HTR-8/SVneo (cell line): ENCODE measurements at places on chromosomes 3 and 15.

DNA sequence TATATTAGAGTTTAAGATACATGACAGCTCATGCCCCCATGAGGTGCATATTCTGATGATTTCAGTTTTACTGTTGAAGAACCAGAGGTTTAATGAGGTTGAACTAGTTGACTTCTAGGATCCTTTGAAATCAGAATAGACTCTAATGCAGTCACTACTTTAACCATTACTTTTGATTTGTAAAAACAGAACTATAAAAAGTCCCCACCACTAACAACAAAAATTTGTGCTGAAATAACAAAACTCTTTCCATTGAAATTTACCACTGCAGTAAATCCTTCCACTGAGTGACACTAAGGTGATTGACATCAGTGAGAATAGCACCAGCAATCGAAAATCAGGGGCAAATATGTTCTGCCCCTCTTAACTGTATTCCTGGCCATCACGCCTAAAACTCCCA, 214.1 kb downstream of the SHQ1 start:
- no peak for DNase-seq

- DNase-seq = no peak
Measured at GRCh38 chr3:78847203-78847602, 920.6 kb downstream of the ROBO1 start.

- no peak for DNase-seq
Measured at GRCh38 chr3:100114413-100115030, at the start of gene FILIP1L. FILIP1L (minus strand) TSS chr3:100114501.

DNA sequence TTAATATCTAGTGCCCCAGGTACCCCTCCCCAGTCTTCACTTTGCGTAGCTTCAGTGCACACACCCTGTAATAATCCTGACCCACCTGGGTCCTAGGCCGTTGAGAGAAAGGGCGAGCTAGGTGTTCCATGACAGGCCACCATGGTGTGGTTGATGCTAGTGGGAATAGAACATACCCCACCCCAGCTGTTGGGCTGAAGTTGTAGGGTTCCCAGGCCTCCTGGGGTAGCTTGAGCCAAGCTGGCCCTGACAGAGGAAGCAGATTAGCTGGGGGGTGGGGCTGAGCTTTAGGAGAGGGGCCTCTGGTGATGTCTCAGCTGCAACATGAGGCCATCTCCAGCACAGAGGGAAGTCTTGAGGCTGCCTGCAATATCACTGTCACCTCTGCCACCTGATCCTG, 40.5 kb downstream of the RAB11A start:
- no peak for DNase-seq

DNA sequence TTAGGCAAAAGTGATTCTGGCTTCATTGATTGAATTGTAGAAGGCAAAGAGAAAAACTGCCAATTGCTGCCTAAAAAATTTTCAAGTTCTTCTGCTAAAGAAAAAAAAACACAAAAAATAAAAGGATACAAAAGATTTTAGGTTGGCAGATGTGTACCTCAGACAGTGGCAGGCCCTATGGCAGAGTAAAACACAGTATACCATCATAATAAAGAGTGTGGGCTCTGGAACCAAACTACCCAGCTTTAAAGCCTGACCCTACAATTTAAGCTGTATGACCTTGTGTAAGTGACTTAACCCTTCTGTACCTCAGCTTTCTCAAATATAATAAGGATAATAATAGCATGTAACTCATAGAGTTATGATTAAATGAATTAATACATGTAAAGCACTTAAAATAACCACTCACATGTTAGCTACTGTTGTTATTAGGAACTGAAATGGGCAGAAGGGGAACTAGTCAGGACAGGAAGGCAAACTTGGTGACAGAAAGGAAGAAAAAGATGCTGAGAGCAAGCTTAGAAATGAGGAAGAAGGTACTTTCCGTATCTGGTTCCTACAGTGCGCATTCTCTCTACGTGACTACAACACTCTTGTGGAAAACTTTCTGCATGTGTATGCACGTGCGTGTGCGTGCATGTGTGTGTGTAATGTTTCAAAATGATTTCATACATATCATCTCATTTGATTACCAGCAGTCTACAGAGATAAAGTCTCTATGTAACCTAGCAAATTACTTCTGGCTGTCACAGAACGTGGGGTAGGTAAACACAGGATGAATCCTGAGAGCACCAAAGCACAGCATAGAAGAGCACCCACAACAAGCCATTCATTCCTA, 13.6 kb upstream of the GATM start:
- DNase-seq = no peak

- no peak for DNase-seq
Measured at GRCh38 chr15:69786136-69786701, 311.5 kb downstream of the TLE3 start.

GRCh38 chr15:63322541-63322940, 45.1 kb downstream of the APH1B start:
- no peak for DNase-seq

DNA sequence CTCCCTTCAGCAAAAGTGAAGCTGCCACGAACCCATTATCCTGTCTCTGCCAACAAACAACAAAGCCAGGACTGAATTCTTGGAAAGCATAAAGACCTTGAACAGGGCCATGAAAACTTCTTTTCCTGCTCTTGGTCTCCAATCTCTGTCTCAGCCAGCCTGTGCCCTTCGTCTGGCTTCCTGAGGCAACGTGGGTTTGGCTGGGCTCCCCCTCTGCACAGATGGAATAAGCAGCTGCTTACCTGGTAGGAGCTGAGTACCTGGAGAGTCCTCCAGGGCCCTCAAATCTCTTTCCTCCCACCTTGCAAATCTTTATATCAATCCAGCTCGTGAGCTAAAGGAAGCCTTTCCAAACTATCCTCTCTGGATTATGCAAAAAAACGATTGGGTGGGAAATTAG, 97.6 kb upstream of the PSMD6 start:
- DNase-seq = no peak

GRCh38 chr3:193665370-193665989, 72.5 kb downstream of the OPA1 start:
- no peak for DNase-seq

GRCh38 chr3:179716811-179717210, 64.0 kb downstream of the USP13 start:
- DNase-seq = no peak

DNA sequence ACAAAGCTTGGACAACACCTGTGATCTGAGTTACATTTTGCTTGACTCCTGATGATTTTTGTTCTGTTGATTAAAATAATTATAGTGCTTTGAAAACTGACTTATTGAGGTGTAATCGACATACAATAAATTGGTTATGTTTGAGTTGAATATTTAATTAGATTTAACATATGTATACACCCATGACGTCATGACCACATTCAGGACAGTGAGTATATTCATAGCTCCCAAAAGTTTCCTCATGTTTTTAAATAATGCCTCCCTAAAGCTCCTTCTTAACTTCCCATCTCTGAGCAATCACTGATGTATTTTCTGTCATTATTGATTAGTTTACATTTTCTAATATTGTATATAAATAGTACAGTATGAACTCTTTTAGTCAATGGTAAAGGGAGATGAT, 801.2 kb downstream of the PDCD6IP start:
- DNase-seq = no peak

DNA sequence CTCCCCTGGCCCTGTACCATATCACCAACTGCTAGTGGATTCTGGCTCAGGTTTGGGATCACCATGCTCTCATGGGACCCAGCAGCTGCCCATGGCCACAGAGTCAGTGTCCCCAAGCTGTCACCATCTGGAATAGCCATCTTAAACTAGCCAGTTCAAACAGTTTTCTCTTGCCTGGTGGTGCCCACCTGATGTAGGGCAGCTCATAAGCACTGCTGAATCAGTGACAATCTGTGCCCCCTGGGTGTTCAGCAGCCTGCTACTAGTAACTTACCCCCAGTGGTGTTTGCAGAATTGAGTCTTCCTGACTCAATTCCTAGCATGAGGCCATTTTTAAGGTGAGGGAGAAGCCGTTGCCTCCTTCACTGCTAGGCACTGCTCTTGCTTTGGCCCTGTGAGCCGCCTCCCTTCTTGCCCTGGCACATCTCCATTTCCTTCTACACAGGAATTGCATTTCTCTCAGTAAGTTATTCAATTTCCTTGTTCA, 7.9 kb downstream of the RPSA start:
- no peak for DNase-seq

DNA sequence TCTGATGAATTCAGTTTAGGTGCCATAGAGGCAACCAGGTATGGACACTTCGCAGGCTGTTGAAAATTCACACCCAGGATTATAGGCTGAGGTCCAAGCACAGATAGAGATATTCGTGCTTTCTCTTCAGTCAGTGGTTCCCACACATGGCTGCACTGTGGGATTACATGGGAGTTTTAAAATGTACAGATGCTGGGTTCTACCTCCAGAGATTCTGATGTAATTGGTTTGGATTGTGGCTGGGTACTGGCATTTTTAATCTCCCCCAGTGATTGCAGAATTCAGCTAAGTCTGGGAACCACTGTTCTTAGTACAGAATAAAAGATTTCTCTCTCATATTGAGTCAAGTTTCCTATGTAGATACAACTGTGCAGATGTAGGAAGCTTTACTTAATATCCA, 91.6 kb downstream of the FOXB1 start:
- DNase-seq = no peak

GRCh38 chr3:191523148-191523547, 62.2 kb downstream of the PYDC2 start:
- no peak for DNase-seq

- no peak for DNase-seq
Measured at GRCh38 chr15:57665939-57666338, 40.6 kb upstream of the POLR2M start.

- DNase-seq = no peak
Measured at GRCh38 chr3:160883373-160883772, 127.3 kb downstream of the PPM1L start.

- DNase-seq = peak; percentile 32
Measured at GRCh38 chr3:79767194-79767904, 449 bp downstream of the ROBO1 start.

- DNase-seq = no peak
Measured at GRCh38 chr3:134911586-134912548, 116.8 kb downstream of the EPHB1 start.

- DNase-seq = no peak
Measured at GRCh38 chr3:157148196-157148889, 11.6 kb downstream of the CCNL1 start.
